ENCODE measurements at places on chromosomes 3 and 15.

DNA sequence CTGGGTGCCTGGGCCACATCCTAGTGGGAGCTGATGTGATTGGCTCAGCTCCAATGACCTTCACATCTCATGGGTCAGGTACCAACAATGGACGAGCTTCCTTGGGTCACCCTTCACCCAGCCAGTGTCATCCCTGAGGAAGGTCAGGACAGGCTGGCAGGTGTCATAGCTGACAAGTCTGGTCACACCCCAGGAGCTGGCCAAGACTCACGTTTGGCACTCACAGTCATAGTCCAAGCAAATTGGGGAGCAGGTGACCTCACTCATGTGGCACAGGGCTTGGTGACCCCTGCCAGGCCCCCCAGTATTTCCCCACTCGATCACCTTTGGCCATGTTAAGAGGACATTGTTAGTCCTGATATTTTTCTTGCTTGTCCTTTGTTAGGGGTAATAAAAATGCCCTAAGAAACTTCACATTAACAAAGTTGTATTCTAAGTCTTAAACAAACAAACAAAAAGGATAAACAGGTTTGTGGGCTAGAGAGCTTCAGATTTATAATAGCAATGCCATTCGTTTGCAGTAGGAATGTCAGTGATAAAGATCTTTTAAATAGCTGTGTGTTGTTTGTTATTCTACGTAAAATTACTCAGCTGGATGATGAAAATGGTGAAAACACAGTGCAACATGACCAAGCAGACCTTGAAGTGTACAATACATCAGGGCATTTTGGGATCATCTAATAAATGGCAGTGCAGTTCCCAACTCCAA is 79.5 kb upstream of the POMGNT2 start:
- peak; percentile 56 for DNase-seq

DNA sequence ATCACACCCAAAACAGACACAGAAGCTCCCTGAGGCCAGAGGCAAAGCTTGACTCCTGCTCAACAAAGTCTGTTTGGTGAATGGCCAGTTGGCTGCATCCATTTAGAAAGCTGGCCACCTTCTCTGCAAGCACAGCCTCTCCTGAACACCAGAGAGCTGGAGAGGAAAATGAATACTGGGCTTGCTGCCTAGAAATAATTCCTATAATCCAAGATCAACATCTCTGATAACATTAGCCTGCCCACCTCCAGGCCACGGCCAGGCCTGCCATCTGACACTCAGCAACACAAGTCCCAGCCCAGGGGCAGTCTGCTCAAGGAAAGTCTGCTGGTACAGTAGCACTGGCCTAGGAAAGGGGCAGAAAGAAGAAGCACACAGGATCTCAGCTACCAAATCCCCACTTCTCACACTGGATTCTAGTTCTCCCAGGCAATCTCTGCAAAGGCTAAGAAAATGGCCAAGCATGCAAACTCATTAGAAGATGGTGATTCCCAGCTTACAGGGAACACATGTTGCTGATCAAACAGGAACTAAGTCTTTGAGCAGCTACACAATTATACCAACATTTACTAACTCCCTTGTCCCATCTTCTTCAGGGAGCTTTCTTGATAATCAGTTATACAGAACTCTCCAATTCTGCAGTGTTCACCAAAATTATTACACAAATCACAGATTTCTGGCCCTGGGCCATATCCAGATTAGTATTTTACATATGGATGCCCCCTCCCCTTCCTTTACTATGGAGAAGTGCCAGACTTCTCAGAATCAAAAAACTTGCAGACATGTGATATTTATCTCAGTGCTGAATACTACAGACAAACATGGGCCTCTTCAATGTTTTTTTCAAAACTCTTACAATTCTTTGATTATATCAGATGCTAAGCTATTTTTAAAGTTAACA is 9.9 kb downstream of the TBC1D2B start:
- DNase-seq: no peak

DNA sequence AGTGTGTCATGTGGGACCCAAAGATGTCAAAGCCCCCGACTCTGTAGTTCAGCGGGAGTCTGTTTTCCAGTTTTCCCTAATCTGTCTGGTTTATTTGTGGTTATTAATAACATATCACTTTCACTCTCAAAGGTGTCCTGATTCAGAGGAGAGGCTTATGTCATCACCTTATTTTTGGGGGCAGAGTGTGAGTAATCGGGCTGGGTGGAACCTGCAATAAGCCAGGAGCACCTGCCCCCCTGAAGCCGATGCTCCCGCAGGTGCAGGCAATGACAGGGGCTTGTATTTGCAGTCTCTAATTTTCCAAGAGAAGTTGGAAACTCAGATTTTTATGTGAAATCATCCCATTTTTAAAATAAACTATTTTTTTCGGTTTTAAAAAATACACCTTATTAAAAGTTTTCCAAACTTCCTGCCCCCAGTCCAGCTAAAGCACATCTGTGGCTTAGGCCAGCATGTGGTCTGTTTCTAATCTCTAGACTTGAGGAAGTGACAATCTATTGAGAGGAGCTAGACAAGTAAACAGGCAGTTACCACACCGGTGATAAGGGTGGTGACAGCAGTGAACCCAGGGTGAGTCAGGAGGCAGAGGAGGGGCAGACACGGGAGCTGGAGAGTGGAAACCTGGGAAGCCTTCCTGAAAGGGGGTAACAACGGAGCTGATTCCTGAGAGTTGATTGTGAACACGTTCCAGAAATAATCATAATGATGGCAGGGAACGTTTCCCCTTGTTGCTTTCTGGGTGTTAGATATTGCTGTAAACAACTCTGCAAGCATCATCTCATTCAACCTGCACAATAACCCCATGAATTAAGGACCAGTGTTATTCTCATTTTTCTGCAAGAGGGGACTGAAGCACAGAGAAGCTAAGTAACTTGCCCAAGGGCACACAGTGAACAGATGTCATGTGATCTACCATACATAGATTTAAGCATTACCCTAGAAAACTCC is 37.2 kb downstream of the BHLHE40 start:
- DNase-seq: peak; percentile 65

DNA sequence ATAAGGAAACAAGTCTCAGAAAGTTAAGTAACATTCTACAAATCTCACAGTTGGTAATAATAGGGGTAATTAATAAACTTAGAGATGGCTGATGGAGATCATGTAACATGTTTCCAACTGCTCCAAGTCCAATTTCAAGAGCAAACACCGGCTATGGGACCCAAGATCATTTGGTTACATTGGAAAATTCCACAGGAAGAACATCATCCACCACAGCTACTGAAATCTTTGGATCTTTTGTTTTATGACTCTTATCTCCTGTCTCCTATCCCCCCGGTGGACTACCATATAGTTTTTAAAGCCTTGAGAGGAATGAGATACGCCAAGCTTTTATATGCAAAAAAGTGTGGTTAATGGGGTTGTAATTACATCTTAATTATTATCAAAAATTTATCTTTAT is 216.1 kb downstream of the WNT5A start:
- DNase-seq: peak; percentile 26

GRCh38 chr15:42628761-42629160 is 53.4 kb downstream of the STARD9 start:
- no peak for DNase-seq

DNA sequence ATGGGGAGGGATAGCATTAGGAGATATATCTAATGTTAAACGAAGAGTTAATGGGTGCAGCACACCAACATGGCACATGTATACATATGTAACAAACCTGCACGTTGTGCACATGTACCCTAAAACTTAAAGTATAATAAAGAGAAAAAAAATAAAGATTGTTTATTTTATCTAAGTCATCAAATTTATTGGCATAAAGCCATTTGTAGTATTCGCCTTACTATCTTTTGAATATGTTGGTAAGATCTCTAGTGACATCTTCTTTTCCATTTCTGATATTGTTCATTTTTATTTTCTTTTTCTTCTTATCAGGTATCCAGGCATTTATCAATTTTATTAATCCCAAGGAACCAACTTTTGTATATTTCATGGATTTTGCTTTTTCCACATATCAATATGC is 5.8 kb upstream of the ABHD5 start:
- no peak for DNase-seq

DNA sequence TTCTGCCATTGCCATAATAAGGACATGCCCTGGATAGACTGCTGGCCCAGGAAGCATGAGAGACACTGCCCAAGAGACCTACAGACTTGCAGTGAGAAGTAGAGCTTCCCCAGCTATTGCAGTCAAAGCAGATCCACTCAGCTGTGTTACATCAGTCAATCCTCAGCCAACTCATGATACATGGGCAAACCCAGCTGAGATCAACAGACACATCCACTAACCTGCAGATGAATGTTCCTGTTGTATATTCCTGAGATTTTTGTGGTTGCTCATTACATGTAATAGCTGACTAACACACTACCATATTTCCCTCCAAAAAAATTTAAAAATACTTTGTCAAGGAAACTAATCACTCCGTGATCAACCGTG is 68.6 kb downstream of the DCLK3 start:
- DNase-seq: peak; percentile 43

GRCh38 chr3:163196815-163197374 is 1700.3 kb downstream of the OTOL1 start:
- DNase-seq: no peak

DNA sequence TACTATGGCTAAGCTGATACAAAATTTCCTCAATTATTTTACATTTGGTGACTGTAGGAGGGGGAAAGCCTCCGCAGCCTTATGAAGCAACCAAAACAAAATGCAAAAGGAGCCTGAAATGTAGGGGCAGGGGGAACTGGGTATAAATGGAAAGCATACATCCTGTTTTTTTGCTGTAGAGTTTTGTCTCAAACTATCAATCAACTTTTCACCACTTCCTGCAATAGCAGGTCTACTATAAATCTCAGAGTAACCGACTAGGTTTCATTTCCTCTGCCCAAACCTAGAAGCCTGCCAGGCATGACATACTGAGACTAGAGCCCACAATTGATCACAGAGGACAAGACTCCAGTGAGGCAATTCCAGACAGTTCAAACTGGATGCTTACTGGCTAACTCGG is 91.3 kb downstream of the SHQ1 start:
- no peak for DNase-seq

DNA sequence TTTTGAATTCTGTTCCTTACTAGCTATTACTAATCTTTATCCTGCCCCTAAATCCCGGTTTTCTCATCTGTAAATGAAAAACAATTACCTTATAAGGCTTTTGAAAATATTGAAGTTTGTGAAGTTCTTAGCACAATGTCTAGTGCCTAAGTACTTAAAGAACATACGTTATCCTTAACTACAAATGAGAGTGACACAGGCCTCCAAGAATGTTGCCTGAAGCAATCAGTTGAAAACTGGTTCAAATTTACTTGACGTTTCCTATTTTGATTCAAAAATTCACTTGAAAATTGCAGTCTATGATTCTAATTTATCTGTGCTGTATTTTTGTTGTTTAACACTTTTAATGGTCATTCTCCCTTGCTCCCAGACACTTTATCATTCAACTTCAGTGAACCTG is 3.2 kb downstream of the SENP7 start:
- DNase-seq: peak; percentile 53

DNA sequence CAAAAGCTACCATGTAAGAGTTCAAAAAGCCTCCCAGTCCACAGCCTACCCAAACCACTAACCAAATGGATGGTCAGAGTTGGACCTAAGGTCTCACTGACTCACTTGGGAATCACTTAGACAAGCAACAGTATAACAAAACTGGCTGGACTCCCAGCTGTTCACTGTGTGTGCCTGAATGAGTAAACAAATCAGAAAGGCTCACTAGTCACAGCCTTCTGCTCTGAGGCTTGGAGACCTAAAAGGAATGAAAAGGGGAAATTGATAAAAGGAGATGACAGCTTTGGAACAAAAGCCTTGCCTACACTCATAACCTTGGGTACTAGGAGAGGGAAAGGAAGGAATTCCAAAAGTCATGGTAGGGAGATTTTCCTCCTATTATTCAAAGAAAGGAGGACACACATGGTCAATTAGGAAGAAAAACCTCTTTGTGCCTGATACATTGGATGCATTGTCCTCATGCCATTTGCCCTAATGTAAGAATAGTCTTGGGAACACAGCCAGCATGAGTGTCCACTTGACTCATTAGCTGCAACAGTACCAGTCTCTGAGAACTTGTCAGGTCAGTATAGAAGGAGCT is 92.3 kb downstream of the FRMD5 start:
- DNase-seq: peak; percentile 100

DNA sequence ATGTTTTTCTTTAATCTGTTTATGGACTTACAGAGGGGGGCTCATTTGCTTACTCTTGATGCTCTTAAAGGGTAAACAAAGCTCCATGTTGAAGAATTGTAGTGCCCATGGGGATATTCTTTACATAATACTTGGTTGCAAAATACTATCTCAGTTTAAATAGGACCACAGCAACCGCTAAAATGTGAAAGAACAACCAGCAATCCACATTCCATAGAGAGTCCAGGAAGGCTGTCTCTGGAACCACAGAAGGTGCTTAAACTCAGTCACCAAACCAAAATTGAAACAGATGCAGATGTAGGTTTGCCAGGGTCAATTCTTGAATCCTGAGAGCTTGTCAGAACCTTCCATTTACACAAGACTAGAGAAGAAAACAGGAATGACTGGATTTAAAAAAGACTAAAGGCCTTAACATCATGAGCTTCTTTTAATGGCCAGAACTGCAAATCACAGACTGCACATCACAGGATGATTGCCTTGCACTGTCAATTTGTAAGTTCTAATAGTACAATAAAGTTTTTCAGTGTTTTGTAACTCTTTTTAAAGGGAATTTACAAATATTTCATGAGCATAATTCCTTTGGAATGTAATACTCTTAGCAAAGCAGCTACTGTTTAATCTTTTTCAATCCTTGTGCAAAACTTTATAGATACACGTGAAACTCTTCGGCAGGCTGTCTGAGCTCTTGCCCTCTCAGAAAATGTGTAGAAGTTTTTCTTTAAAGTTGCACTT is 661.6 kb downstream of the SI start:
- DNase-seq: peak; percentile 6

DNA sequence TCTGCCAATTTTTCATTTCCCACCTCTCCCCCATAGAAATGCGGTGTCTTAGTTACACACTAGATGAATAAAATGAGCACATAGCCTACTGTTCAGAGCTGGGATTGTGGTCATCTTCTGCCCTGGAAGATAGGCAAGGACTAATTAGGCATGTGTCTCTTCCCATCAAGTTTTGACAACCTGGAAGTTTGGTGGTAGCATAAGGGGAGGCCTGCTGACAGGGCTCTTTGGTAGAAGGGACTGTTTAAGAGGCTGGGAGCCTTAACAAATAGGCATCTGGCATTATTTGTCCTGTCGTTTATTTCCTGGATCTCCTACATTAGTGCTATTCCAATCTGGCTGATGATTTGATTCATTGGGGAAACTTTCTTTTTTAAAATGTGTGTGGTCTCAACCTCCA is 512.3 kb downstream of the ZNF385D start:
- DNase-seq: no peak

- no peak for DNase-seq
Measured at GRCh38 chr15:97761110-97761509, 199.4 kb upstream of the ARRDC4 start.

- no peak for DNase-seq
Measured at GRCh38 chr3:66394753-66395249, 106.0 kb downstream of the LRIG1 start.

DNA sequence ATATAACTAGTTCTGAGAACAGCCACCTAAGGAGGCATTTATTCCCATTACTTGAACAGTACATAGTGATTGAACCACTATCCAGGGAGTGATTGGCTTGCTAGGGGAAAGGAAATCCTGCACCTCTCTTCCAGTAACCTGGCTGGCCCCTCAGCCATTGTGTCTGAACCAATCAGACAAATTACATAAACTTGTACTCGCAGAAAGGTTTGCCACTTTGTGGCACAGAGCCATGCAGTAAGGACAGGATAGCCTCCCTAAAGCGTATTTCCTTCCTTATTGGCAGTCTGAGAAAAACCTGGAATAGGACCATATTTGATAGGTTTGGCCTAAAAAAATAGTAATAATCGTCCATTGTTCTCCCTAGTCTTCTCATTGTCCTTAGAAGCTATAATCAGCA is 19.0 kb downstream of the CMSS1 start:
- no peak for DNase-seq
